Kidney capillary endothelial cell (primary cell): ENCODE measurements at places on chromosomes 1 and 21.

DNA sequence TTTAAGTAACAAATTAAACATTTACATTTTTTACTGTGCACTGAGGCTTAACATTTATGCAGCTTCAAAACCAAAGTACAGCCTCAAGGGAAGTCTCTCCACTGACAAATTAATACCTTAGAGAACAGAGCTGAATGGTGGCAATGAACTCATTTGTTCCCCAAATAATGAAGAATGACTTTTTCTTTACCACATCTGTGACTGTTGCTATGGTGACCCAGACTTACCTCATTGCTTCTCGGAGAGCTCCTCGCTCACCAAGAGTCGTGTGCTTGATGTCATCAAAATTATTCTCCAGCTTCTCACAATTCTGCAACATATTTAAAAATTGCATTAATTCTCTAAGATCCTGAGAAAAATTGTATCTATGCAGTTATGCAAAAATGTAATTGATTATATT lies 92.9 kb downstream of the DPYD start:
- no peak for DNase-seq

DNA sequence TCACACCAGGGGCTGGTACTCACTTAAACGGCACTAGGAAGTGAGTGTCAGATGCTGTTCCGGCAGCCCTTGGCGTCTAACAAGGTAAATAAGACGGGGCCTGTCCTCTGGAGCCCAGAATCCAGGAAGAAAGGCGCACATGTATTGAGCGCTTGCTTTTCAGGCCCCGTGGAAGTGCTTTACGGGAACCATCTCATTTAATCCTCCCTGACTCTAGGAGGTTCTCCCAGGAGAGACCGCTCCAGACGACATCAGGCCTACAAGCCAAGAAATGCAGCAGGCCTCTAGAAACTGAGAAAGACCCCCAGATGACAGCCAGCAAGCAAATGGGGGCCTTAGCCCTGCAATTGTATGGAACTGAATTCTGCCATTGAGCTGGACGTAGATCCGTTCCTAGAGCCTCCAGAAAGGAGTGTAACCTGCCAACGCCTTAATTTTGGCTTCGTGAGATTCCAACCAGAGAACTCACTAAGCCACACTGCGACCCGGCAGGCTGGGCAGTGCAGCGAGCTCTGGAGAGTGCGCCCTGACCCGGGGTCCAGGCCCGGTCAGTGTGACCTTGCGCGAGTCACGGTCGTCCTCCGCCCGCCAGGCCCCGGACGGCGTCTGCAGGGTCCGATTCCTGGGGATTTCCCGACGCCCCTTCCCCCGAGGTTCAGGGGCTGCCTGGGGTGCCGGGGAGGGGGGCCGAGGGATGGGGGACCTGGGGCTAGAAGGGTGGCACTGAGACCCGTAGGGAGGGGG lies 532 bp upstream of the MANEAL start:
- DNase-seq, result no peak

- DNase-seq, result no peak
Measured at GRCh38 chr1:35707601-35708440, 10.9 kb downstream of the C1orf216 start.

- DNase-seq, result no peak
Measured at GRCh38 chr1:20069874-20070273, at the start of gene PLA2G5. PLA2G5 (plus strand) TSS chr1:20070194; CDS start chr1:20084831, 14,637 bp downstream.

DNA sequence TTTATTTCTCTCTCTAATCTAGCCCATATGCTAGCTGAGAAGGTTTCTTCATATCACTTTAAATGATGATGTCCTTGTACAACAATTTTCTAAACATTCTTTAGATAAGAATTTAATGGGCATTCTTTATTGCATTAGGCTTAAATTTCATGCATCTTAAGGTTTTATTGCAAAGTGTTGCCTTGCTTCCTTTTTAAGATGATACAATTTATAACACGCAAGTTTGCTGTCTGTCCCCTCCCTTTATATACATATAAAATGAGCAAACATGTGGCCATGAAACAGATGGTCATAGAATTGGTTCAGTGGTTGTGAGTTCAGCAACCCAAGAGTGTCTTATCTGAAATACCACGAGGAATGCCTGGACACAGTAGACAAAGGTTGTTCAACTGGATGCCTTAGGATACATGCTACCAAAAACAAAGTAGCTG lies 12.1 kb downstream of the NBPF3 start:
- DNase-seq, result no peak

GRCh38 chr21:15121097-15121654 lies 56.4 kb upstream of the NRIP1 start:
- no peak for DNase-seq

DNA sequence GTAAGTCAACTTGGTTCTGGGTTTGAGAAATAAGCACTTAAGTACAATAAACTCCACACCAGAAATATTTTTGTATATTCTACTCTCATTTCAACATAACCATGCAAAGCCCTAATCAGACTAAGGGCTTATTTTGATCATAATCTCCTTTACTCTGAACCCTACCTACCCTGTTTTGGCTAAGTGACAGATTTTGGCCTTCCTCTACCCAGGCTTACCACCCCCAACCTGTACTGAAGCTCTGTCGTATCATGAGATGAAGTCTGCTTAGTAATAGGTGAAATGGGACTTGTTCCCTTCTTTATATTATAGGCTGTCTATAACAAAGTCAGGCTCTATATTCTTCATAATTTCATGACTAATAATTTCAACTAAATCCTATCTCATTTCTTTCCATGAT lies 135.5 kb downstream of the RERE start:
- DNase-seq, result no peak

- peak; percentile 38 for DNase-seq
Measured at GRCh38 chr1:198556971-198557370, 16.5 kb upstream of the ATP6V1G3 start.

GRCh38 chr1:213381572-213382084 lies 330.6 kb downstream of the RPS6KC1 start:
- DNase-seq, result no peak

DNA sequence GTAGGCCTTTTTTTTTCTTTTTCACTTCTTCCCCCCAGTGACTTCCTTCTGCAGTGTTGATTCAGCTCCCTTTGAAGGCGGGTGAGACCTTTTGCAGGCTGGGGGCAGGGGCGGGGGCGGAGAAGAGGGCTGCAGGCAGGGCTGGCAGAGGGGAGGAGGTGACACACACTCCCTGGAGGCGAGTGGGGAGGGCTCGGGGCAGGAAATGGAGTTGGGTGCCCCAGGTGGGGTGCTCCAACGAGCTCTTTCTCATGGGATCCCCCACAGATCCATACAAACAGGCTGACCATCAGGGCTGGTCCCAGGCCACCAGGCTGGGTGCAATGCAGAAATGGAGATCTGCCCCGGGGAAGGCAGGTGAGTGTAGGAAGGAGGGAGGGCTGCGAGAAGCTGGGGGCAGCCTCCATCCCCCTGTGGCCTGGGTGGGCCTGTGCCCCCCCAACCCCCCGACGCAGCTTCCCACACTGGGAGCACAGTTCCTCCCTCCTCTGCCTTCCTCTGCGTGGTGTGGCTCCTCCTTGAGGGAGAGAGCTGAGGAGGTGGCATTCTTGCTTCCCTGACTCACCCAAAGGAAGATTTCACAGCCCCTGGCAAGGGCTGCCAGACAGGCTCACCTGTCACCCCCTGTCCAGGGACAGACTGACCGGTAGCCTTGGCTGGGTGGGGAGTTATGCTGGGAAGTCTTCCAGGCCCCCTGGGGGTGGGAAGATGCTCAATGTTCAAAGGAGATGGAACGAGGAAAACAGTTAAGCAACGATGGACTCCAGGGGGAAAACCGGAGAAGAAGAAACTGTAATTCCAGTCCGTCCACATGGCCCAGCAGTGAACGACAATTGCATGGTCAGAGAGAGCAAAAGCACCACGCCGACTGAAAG lies 7.1 kb upstream of the ITGB2 start:
- no peak for DNase-seq

GRCh38 chr1:55382806-55383305 lies 167.7 kb upstream of the USP24 start:
- no peak for DNase-seq

DNA sequence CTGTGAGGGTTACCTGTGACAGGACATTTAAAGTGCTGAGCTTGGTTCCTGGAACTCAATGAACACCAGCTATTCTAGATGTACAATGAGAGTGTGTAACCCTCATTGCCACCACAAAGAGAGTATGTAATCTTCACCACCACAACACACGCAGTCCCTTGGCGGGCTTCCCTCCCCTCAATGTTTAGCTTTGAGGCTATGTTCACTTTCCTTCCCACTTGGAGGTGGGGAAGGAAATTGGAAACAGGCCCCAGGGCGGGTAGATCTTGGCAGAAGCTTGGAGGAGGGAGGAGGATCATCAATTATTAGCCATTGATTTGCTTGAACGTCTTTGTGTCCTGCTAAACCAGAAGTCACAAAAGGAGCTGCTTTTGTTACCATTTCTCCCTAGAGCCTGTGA lies 8.3 kb upstream of the COL16A1 start:
- no peak for DNase-seq

DNA sequence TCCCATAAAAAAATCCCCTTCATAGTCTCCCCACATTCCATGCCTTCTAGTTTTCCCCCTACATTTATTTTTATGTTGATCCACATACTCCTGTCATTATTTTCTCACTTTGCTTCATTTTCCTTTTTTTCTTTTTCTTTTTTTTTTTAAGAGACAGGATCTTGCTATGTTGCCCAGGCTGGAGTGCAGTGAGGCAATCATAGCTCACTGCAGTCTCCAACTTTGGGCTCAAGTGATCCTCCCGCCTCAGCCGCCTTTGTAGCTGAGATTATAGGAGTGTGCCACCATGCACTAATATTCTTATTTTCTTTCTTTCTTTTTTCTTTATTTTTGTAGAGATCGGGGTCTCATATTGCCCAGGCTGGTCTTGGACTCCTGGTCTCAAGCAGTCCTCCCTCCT lies 7.8 kb downstream of the RNF2 start:
- DNase-seq, result no peak

DNA sequence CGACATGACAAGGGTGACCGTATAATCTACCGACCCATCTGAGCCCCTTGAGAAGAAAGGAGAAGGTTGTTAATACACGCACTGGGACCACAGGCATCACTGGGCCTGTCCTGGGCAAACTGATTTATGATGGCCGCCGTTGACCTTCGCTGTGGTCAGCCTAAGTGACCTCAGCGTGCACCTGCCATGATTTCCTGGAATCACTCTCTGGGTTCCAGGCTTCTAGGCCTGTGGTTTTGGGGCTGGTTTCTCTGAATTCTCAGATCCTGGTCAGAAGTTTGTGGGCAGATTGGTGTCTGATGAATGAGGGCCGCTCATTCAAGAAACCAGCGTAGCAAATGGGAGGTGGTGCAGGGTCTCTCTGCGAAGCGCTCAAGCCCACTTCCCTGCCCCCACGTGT lies 64.0 kb downstream of the SIK1 start:
- DNase-seq, result no peak

GRCh38 chr1:106961646-106962045 lies 94.8 kb upstream of the PRMT6 start:
- DNase-seq, result no peak

- DNase-seq, result no peak
Measured at GRCh38 chr1:8214501-8215173, 103.3 kb upstream of the SLC45A1 start.

- no peak for DNase-seq
Measured at GRCh38 chr1:183506561-183506960, 34.3 kb downstream of the SMG7 start.

- no peak for DNase-seq
Measured at GRCh38 chr1:178870221-178870620, 656 bp downstream of the ANGPTL1 start.

DNA sequence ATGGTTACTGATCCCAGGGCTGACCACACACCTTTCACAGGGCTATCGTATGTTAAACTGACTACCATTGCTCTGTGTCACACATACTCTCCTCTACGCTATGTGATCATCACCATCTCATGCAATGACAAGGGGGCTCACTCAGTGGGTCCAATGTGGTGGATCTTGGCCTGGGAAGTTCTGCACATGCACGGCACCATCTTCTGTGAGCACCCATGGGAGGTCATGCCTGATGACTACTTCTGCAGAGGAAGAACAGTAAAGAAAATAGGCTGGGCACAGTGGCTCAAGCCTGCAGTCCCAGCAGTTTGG lies 60.0 kb upstream of the FOXD3 start:
- DNase-seq, result no peak

DNA sequence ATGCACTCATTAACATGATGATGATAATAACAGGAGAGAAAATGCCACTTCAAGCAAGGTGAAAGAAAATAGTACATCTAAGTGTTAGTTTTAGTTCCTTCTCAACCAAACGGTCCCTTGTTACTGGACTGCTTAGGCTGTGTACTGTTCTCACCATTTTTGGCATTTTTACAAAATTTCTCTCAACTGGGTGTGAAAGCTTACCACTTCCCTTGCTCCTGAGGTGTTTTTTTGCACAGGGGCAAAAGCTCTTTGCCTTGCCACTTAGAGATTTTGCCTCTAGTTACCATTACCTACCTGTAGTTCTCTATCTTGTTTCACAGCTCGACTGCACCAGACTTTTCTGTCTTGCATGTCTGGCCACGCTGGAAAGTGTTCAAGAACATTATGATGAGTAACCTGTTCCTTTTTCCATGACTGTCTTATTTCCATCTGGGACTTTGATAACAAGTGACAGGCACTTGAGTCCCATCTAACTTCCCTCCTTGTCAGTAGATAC lies 10.7 kb downstream of the NEK7 start:
- DNase-seq, result no peak

- no peak for DNase-seq
Measured at GRCh38 chr1:82260666-82261065, 459.9 kb downstream of the ADGRL2 start.

GRCh38 chr1:162913345-162913744 lies 52.4 kb upstream of the CCDC190 start:
- no peak for DNase-seq

- no peak for DNase-seq
Measured at GRCh38 chr1:113980110-113980509, 836 bp downstream of the OLFML3 start.

DNA sequence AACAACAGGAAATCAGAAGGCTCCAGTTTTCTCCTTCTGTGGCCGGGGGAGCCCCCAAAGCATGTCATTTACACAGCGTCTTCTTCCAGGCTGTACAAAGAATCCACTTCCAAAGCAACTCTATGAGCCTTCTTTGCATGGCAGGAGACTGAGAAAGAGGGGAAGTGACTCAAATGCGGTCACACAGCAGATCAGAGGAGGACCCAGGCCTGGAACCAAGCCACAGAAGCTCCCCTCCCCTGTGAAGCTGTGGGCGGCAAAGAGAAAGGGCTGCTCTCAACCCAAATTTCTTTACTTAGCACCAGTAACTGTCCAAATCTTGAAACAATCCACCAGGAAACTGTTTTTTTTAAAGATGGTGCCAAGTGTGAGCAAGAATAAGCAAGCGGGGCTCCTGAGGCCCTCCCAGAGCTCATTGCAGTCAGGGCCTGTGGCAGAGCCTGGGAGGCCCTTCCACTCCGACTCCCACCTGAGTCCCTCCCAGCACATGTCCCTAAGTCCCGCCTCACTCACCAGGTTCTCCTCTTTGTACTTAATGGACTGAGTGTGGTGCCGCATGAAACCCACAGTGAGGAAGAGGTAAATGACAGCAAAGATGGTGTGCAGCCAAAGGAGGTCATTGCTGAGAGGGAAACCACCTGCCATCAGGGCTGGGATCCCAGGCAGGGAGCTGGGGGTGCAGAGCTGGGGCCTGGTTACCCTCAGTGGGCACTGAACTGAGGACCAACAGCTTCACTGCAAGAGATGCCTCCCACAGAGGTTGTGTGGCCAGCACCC lies 15.9 kb downstream of the TMEM63A start:
- peak; percentile 76 for DNase-seq
